ENCODE measurements at places on chromosomes 16 and 17. TPM values are rescaled to one million over a fixed set of nuclear protein-coding genes. Genes with fewer than 3 reads are reported as not detected.

Gene RAMP2
- not detected for total RNA-seq

Gene ZG16
- not detected for total RNA-seq

Gene DOC2B
- 17.9 TPM for total RNA-seq

Gene NOG
- total RNA-seq: not detected

Gene OXLD1
- 45.6 TPM for total RNA-seq

Gene FADS6
- total RNA-seq: not detected

Gene CACNG1
- total RNA-seq: not detected

Gene USP6
- 0.06 TPM for total RNA-seq

Gene HYDIN
- not detected for total RNA-seq

DNA sequence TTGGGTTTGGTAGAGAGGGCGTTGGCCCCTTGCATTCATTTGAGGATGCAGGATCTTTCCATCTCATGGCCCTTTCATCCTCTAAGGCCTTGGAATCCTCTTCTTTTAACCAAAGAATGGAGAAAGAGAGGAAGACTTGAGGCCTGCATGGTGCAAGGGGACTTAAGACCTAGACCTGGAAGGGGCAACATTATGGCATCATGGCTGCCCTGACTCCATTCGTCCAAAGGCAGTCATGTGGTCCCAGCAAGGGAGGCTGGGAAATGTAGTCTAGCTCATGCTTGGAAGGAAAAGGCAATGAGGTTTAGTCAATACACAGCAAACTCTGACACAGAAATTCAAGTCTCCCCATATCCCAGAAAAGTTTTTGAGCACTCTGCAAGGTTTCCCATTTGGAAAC lies 30.7 kb upstream of the CDRT4 start:
- H3K27me3 ChIP-seq: no peaks in the 10 kb centered on the region
- H3K27ac ChIP-seq: no peak overlapping the region
- DNase-seq: no peak
- H3K36me3 ChIP-seq: peaks cover 11% of the 10 kb centered on the region
- H3K4me3 ChIP-seq: no peak overlapping the region

DNA sequence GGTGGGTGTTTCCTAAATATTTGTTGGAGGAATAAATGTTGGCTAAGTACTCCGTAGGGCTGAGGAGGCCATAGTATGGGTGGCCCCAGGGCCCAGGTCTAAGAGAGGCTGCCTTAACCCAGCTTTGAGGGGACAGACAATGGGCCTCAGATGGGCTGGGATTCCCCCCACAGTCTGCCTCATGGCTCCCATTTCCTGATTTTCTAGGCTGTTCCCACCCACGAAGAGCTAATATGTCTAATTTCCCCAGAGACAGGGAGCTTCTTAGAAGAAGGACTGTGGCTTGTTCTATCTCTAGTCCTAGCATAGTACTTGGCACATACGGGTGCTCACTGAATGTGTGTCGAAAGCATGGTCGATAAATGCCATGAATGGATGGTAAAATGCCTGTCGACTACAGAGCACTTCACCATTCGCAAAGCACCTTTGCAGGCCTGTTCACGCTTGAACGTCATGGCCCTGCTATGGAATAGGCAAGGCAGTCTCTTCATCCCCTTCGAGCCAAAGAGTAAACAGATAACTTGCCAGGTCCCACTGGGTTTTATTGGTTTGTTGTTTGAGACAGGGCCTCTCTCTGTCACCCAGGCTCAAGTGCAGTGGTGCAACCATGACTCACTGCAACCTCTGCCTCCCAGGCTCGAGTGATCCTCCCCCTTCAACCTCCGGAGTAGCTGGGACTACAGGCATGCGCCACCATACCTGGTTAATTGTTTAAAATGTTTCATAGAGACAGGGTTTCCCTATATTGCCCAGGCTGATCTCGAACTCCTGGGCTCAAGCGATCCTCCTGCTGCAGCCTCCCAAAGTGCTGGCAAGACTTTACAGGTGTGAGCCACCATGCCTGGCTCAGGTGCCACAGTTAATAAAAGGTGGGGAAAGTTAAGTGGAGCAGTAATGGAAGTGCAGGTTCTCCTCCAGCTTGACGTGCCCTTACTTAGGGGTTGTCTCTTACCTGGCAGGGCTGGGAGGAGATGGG lies 9.7 kb downstream of the CHAD start:
- H3K4me3 ChIP-seq: no peak overlapping the region
- H3K27ac ChIP-seq: no peak overlapping the region
- no peak for DNase-seq
- H3K4me1 ChIP-seq: no peaks in the 10 kb centered on the region
- no peaks in the 10 kb centered on the region for H3K36me3 ChIP-seq

- peak; percentile 41 for DNase-seq
- H3K4me3 ChIP-seq: no peak overlapping the region
- H3K4me1 ChIP-seq: no peaks in the 10 kb centered on the region
- H3K27ac ChIP-seq: no peak overlapping the region
- H3K36me3 ChIP-seq: no peaks in the 10 kb centered on the region
- H3K27me3 ChIP-seq: peaks cover 4% of the 10 kb centered on the region
These were observed 82.9 kb upstream of the ZNF469 start for GRCh38 chr16:88299751-88300462.

GRCh38 chr17:75020331-75021110 lies 8.1 kb downstream of the MRPL58 start:
- peaks cover 15% of the 10 kb centered on the region for H3K4me1 ChIP-seq
- no peaks in the 10 kb centered on the region for H3K27me3 ChIP-seq
- H3K27ac ChIP-seq: no peak overlapping the region
- H3K36me3 ChIP-seq: peaks cover 12% of the 10 kb centered on the region
- H3K4me3 ChIP-seq: no peak overlapping the region

- H3K27ac ChIP-seq: no peak overlapping the region
- peaks cover 21% of the 10 kb centered on the region for H3K27me3 ChIP-seq
- peaks cover 13% of the 10 kb centered on the region for H3K4me1 ChIP-seq
- H3K36me3 ChIP-seq: no peaks in the 10 kb centered on the region
- peak overlapping the region; percentile 41 for H3K4me3 ChIP-seq
- DNase-seq: no peak
These were observed 32.7 kb upstream of the RPH3AL start for GRCh38 chr17:385178-385835.

- peak overlapping the region; percentile 72 for H3K4me3 ChIP-seq
- H3K4me1 ChIP-seq: peaks cover 64% of the 10 kb centered on the region
- peak; percentile 68 for DNase-seq
- peaks cover 7% of the 10 kb centered on the region for H3K36me3 ChIP-seq
- peak overlapping the region; percentile 86 for H3K27ac ChIP-seq
- no peaks in the 10 kb centered on the region for H3K27me3 ChIP-seq
These were observed 112.0 kb downstream of the CLEC16A start for GRCh38 chr16:11056090-11056992.

DNA sequence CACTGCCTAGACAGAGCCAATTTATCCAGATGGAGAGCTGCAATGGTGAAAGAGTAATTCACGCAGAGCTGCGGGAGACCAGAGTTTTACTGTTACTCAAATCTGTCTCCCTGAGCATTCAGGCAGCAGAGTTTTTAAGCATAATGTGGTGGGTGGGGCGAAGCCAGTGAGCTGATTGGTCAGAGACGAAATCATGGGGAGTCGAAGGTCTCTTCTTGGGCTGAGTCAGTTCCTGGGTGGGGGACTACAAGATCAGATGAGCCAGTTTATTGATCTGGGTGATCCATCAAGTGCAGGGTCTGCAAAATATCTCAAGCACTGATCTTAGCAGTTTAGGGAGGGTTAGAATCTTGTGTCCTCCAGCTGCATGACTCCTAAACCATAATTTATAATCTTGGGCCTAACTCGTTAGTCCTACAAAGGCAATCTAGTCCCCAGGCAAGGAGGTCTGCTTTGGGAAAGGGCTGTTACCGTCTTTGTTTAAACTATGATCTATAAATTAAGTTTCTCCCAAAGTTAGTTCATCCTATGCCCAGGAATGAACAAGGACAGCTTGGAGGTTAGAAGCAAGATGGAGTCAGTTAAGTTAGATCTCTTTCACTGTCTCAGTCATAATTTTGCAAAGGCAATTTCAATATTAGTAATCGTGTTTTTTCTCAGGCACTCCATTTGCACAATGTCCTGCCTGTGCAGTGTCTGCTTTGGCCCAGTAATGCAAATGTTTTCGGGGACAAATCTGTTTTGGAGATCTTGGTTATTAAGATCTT lies 27.0 kb downstream of the PIGL start:
- peak overlapping the region; percentile 57 for H3K27ac ChIP-seq
- no peak overlapping the region for H3K4me3 ChIP-seq
- peaks cover 4% of the 10 kb centered on the region for H3K36me3 ChIP-seq
- peaks cover 12% of the 10 kb centered on the region for H3K4me1 ChIP-seq
- no peak for DNase-seq

- peaks cover 7% of the 10 kb centered on the region for H3K4me1 ChIP-seq
- no peaks in the 10 kb centered on the region for H3K27me3 ChIP-seq
- no peak overlapping the region for H3K4me3 ChIP-seq
These were observed 104.4 kb upstream of the CACNG5 start for GRCh38 chr17:66730461-66730923.

DNA sequence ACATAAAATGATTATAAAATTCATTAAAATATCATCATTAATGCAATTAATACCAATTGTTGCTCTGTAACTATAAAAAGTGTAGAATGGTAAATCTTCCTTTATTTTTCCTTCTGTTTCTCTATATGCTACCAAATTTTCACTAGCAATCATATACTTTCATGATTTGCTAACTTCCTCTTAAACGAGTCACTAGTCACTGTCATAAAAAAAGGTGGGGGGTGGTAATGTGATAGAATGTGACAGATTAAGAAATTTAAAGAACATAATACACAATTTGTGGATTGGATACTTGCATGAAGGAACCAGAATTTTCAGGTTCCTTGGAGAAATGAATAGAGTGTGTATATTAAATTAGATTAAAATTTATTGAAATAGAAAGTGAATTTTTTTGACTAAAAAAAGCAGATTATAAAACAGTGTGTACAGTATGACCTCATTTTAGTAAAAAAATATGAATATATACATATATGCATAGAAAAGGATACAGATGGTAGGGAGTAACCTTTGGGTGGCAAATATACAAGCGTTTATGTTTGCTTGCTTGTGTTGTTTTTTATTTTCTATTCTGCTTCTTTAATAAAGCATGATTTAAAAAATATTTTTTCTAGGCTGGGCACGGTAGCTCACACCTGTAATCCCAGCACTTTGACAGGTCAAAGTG lies 56.7 kb upstream of the C17orf78 start:
- no peak for DNase-seq
- H3K4me1 ChIP-seq: no peaks in the 10 kb centered on the region
- H3K36me3 ChIP-seq: no peaks in the 10 kb centered on the region
- no peaks in the 10 kb centered on the region for H3K27me3 ChIP-seq
- H3K27ac ChIP-seq: no peak overlapping the region

DNA sequence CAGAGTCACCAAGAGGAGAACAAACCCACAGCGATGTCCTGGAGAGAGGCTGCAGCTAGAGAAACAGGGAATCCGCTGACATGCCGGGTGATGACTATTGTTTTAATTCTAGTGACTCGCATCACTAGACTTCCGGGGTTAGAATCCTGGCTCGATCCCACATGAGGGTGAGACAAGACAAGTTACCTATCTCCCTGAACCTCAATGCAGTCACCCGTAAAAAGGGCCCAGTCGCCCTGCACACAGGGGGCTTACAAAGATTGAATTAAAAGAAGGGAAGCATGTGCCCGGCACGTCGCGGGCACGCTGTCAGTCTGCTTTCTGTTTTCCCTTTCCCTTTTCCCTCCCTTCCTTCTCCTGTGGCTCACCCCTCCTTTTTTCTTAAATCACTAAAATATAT lies 212.9 kb upstream of the FOXF1 start:
- H3K4me1 ChIP-seq: no peaks in the 10 kb centered on the region
- no peaks in the 10 kb centered on the region for H3K36me3 ChIP-seq
- no peak for DNase-seq
- H3K27ac ChIP-seq: no peak overlapping the region
- peaks cover 70% of the 10 kb centered on the region for H3K27me3 ChIP-seq

GRCh38 chr16:14600164-14600563 lies 29.9 kb downstream of the PARN start:
- peaks cover 20% of the 10 kb centered on the region for H3K36me3 ChIP-seq
- no peak overlapping the region for H3K4me3 ChIP-seq
- H3K27me3 ChIP-seq: no peaks in the 10 kb centered on the region
- H3K4me1 ChIP-seq: no peaks in the 10 kb centered on the region
- DNase-seq: no peak
- no peak overlapping the region for H3K27ac ChIP-seq

DNA sequence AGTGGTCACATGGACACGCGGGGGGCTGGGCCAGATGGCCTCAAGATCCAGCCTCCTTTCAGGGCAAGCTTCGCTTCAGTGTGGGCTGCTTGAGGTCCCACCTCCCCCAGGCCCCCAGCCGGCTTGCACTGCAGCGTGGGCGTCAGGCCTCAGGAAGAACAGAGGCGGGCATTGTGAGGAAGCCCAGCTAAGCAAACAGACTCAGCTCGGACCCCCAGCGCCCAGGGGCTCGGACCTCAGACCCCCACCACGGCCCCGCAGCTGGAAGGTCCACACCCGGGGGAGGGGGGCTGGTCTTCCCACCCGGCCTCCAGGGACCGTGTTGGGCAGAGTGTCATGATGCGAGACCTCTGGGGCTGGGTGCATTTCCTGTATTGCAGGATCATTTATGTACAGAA lies 24.7 kb upstream of the ZNF469 start:
- no peak overlapping the region for H3K27ac ChIP-seq
- no peaks in the 10 kb centered on the region for H3K4me1 ChIP-seq
- no peak for DNase-seq

- no peak overlapping the region for H3K27ac ChIP-seq
- no peak overlapping the region for H3K4me3 ChIP-seq
- H3K27me3 ChIP-seq: no peaks in the 10 kb centered on the region
- no peak for DNase-seq
- no peaks in the 10 kb centered on the region for H3K36me3 ChIP-seq
These were observed 9.9 kb downstream of the SLC5A11 start for GRCh38 chr16:24855678-24856077.

GRCh38 chr16:63947022-63947421 lies 1174.8 kb downstream of the CDH11 start:
- H3K27me3 ChIP-seq: no peaks in the 10 kb centered on the region
- no peaks in the 10 kb centered on the region for H3K4me1 ChIP-seq
- H3K36me3 ChIP-seq: no peaks in the 10 kb centered on the region
- DNase-seq: no peak
- no peak overlapping the region for H3K4me3 ChIP-seq

- H3K27me3 ChIP-seq: peaks cover 19% of the 10 kb centered on the region
- no peak overlapping the region for H3K27ac ChIP-seq
- H3K4me1 ChIP-seq: peaks cover 10% of the 10 kb centered on the region
- H3K36me3 ChIP-seq: no peaks in the 10 kb centered on the region
- H3K4me3 ChIP-seq: no peak overlapping the region
These were observed 81.1 kb upstream of the ALOX12 start for GRCh38 chr17:6914711-6915110.

DNA sequence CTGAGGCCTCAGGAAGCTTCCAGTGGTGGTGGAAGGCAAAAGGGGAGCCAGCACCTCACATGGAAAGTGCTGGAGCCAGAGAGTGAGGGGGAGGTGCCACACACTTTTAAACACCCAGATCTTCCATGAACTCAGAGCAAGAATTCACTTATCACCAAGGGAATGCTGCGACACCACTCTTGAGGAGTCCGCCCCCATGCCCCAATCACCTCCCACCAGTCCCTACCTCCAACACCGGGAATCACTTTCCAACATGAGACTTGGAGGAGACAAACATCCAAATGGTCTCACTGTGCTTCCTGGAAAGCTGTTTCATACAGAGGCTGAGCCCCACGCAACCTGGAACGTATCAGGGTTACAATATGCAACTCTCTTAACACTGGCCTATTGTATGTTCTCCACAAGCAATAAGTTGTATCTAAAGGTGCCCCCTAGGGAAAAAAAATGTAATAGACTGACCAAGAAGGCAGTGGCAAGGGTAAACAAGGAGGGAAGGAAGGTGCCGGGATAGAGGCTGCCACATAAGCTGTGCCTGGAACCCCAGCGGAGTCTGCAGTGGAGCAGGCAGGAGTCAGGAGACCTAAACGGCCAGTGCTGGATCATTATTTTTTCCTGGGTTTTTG lies 106.7 kb upstream of the FOXF1 start:
- H3K4me3 ChIP-seq: no peak overlapping the region
- H3K4me1 ChIP-seq: no peaks in the 10 kb centered on the region

- H3K4me3 ChIP-seq: no peak overlapping the region
- H3K27ac ChIP-seq: no peak overlapping the region
- DNase-seq: no peak
- H3K4me1 ChIP-seq: peaks cover 8% of the 10 kb centered on the region
These were observed 87.5 kb downstream of the RPTOR start for GRCh38 chr17:80632046-80632581.
